Activated CD4-positive, alpha-beta T cell treated with anti-CD3 and anti-CD28 coated beads for 4 hours (primary cell): ENCODE measurements at places on chromosomes 5 and 9.

- DNase-seq = no peak
Observed at GRCh38 chr5:56482363-56482762, 249.2 kb upstream of the ANKRD55 start.

GRCh38 chr5:41218929-41219657, 5.8 kb upstream of the C6 start:
- DNase-seq = no peak

- DNase-seq = no peak
Observed at GRCh38 chr5:158976035-158976434, 123.7 kb downstream of the EBF1 start.

GRCh38 chr5:128844354-128844923, 120.8 kb upstream of the SLC27A6 start:
- DNase-seq = no peak

- no peak for DNase-seq
Observed at GRCh38 chr5:37807621-37808301, 32.1 kb downstream of the GDNF start.
